ENCODE measurements at places on chromosomes 6 and 20. TPM values are rescaled to one million over a fixed set of nuclear protein-coding genes. Genes with fewer than 3 reads are reported as not detected.
A peak's percentile ranks its signal among the peaks of the same experiment; 100 is the strongest.

The SIGLEC1 gene
- total RNA-seq: 114 TPM

The MKKS gene
- 16.8 TPM for total RNA-seq

The RNF8 gene
- total RNA-seq: 13.1 TPM

The CST2 gene
- total RNA-seq: not detected

DNA sequence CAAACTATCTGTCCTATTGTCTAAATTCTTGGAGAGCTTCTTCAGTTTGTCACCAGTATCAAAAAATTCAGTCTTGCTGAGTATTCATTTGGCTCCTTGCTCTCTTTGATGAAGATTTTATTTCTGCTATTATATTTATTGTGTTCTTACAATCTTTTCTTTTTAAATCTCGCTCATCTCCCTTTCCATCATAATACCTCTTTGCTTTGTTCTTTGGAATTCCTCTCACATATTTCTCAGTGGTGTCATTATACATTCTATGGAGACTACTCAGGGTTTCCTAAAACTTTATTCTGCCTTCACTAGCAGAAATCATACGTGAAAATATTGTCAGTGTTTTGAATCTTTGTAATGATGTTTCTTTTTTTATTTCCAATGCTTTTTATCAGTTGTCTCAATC lies 445.2 kb upstream of the ID4 start:
- DNase-seq: no peak

DNA sequence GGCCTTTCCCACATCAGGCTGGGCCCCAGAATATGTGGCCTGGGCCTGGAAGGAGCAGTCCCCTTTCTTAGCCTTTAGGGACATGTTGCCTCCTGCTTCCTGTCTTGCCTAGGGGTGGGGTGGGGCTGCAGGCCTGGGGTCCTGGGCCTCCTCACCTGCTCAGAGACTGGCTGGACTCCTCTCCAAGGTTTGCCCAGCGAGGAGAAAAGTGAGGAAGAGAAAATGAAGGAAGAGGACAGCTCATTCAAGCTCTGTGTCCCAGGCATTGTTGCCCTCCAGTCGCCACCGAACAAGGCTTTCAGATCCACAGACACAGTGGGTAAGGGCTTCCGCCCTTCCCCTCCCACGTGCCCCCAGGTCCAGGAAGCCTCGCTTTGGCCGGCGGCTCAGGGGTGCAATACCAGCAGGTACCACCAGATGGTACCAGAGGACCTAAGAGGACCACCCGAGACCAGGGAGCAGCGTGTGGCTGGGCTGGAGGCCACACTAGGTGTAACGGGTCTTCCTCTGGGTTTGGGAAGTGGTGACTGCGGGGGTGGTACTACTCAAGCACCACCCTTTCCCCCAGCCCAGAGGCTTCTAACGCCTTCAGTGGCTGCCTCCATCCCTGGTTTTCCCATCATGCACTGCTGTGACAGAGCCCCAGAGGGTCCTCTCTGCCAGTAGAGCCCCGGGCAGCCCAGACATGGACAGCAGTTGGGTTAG lies 5.5 kb upstream of the BAK1 start:
- peak; percentile 89 for DNase-seq

DNA sequence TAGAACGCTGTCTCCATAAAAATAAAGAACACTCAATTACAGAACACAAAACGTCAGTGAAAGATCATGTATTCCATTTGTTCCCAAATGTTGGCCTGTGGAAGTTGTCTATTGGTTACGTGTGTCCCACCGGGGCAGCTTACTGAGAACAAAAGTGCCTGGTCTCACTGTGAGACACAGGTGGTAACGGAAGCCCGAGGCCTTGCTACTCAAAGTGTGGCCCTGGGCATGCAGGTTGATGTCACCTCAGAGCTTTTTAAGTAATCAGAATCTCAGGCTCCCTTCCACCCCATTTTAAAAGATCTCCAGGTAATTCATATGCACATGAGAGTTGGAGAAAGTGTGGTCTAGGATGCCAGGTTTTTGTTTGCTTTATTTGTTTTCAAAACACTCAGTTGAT lies 422.5 kb upstream of the OPRM1 start:
- no peak for DNase-seq

- no peak for DNase-seq
Measured at GRCh38 chr6:105902401-105903031, 183.6 kb upstream of the PRDM1 start.

DNA sequence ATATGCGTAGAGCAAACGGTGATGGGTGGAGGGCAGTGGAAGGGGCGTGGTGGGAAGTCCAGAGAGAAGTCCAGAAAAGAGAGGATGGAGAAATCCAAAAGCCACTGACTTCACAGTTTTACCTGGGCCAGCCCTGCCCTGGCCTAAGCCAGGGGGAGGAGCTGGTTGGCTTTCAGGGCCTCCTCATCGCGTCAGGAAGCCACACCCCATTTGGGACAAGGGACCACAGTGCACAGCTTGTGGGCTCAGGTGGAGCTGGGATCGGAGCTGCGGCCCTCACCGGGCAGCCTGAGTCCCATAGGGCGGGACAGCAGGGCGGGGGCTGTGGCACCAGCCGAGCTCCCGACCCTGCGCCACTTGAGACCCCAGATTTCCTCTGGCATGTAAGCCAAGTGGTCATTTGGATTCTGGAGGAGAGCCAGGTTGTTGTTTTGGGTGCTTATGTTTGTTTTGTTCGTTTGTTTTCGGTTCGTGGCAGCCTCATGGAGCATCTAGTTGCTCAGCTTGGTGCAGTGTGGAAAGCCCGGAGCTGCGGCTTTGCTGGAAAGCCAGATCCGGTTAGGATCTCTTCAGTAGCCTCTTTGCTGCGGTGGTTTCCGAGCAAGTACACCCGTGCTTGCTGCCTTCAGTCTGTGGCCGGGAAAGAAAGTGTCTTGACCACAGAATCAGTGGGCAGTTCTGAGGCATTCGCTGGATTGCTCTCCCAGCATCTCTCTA lies 42.2 kb downstream of the RIOK1 start:
- no peak for DNase-seq

DNA sequence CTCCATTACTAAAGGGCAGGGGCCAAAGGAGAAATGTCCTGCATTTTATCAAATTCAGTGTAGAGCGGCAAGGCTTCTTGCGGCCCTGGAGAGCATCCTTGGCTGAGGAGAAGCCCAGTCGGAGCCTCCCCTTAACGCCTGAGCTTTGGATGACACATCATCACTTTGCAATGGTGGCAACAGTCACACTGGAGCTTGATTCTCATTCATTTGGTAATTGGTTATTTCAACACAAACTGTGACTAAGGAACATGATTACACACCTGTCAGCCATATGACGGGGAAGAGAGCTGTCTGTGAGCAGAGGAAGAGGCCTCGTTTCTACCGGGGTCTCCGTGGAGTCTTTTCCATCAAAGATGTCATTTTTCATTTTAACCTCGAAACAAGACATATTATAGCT lies 81.4 kb downstream of the SOBP start:
- no peak for DNase-seq

GRCh38 chr6:14118446-14118845 lies 874 bp downstream of the CD83 start:
- no peak for DNase-seq

- no peak for DNase-seq
Measured at GRCh38 chr20:48285656-48286055, 500.4 kb upstream of the SULF2 start.

- DNase-seq: no peak
Measured at GRCh38 chr6:27679308-27679963, 206.5 kb upstream of the ZNF184 start.

- DNase-seq: no peak
Measured at GRCh38 chr20:40233406-40233805, 455.6 kb downstream of the MAFB start.

GRCh38 chr20:58531063-58531462 lies 15.9 kb upstream of the APCDD1L start:
- no peak for DNase-seq

GRCh38 chr6:35151466-35151865 lies 10.3 kb upstream of the TCP11 start:
- no peak for DNase-seq

- no peak for DNase-seq
Measured at GRCh38 chr20:49916146-49917002, 1.0 kb upstream of the SPATA2 start.

DNA sequence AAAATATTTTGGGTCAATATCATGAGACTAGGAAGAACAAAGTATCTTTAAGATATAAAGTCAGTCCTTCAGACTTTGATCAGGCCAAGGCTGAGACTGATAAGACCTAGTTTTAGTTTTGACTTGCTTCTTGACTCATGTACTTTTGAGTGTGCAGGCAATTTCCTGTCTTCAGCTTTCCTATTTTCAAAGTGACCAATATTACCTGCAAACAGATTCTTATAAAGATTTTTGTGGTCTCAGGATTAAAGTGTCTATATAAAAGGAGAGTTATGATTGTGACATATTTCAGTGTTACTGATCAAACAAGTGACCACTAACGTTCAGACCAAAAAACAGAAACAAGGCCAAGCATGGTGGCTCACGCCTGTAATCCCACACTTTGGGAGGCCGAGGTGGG lies 36.0 kb upstream of the AKIRIN2 start:
- DNase-seq: no peak

- no peak for DNase-seq
Measured at GRCh38 chr6:37965964-37966676, 146.6 kb downstream of the ZFAND3 start.

GRCh38 chr20:45053430-45054351 lies 47.2 kb downstream of the KCNS1 start:
- no peak for DNase-seq

GRCh38 chr20:64188682-64189529 lies 24.7 kb downstream of the MYT1 start:
- DNase-seq: no peak

- DNase-seq: peak; percentile 78
Measured at GRCh38 chr20:22586645-22587310, 2.4 kb upstream of the FOXA2 start.

DNA sequence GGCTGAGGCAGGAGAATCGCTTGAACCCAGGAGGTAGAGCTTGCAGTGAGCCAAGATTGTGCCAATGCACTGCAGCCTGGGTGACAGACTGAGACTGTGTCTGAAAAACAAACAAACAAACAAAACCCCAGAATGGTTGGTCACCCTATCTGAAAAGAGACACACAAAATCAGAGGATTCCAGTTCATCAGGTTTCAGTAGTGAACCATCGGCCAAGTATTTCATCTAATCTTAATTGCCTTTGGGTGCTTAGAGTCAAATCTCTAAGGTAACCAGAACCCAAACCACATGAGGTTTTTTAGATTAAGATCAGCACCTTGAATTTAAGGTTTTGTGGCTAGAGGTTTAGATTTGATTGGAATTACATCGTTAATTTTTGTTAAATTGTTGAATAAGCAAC lies 8.3 kb upstream of the ZBTB2 start:
- no peak for DNase-seq
